SK-MEL-5 (cell line): ENCODE measurements at places on chromosomes 12 and 14.

- no peak for DNase-seq
Measured at GRCh38 chr12:82299319-82300025, 58.7 kb downstream of the CCDC59 start.

GRCh38 chr14:25049093-25049567 lies 817 bp downstream of the STXBP6 start:
- no peak for DNase-seq

- no peak for DNase-seq
Measured at GRCh38 chr12:17304503-17305347, 698.8 kb upstream of the LMO3 start.

DNA sequence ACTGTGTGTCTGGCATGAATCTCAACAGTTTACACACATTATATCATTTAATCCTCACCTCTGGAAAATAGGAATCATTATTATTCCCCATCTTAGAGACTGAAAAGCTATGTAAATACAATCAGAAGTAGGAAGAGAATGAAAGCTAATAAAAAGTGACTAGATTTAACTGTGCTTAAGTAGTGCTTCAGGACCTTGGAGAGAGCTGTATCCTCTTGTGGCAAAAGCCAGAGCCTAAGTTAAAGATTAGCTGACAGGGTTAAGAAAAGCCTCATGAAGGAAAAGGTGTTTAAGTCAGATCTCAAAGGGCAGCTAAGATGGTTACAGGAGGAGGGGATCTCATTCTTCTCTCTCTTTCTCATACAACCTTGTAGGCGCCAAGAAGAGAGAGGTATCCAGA lies 65.3 kb upstream of the TMEM233 start:
- no peak for DNase-seq

- peak; percentile 44 for DNase-seq
Measured at GRCh38 chr12:51593539-51593938, 2.5 kb downstream of the SCN8A start.

- no peak for DNase-seq
Measured at GRCh38 chr12:42582050-42582449, 7.5 kb downstream of the PRICKLE1 start.

DNA sequence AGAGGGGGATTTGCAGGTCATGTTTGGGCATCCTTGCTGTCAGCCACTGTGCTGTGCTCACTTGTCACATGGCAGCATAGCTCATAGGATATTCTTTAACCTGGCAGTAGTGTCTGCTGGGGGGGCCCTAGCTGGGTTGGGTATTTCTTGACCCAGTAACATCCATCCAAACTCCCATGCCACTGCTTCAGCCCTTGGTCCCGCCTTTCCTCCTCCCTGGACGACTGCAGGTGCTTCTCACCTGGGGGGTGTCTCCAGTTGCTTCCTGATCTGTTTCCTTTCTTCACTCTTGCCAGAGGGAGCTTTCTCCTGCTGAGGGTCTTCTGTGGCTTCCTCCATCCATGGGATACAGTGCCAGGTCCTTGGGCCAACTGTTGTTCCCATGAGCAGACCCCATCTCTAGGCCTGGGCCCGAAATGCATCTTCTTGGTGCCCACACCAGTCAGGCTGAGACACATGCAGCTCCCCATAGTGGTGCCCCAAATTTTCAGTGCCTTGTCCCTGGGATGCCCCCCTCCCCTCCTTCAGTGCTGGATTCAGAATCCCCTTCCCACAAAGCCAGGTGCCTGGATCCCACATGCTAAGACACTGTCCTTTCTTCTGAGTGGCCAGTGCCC lies 20.5 kb downstream of the C14orf132 start:
- DNase-seq: no peak

DNA sequence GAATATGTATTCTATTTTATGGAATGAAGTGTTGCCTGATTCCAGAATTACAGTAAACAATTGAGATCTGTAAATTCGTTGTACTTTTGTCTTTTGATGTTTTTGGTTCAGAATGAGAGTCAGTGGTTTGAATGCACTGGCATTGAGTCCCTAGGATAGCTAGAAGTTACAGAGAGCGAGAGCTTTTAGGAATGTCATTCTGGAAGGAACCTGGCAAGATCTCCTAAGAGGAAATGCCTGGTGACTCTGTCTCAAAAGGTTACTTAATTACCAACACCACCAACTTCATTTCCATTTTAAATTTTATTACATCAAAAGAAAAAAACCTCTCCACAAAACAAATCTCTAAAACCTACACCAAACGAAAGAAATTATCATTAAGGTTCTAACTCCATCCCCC lies 6.0 kb upstream of the CEBPE start:
- DNase-seq: no peak

DNA sequence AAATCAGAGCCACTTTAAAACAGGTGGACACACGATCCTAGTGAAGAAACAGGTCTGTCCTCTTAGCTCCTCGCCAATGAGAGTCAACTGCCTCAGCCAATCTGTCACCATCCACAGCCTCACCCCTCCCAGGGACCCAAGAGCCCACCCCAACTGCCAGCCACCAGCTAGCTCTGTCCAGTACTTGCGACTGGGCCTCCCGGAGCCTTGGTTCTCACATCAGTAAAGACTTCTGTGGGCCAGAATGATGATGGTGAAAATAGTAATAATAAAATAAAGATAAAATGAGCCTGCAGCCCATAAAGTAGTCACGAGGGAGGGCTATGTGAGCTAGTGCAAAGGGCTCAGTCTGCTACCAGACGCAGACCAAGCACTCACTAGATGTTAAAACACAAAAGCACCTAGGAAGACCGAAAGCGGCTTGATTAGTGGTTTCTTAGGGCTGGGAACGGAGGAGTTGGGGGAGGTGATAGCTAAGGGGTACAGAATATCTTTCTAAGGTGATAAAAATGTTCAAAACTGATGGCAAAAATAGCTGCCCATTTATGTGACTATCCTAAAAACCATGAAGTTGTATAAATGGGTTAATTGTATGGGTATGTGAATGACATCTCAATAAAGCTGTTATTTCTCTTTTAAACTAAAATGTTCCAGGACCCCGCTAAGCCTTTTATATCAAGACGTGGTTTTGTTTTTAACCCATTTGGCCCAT lies 39.8 kb downstream of the ACTN1 start:
- no peak for DNase-seq

GRCh38 chr12:45655186-45655585 lies 74.3 kb upstream of the ARID2 start:
- peak; percentile 34 for DNase-seq

GRCh38 chr14:76354310-76354709 lies 21.6 kb upstream of the ESRRB start:
- DNase-seq: no peak

DNA sequence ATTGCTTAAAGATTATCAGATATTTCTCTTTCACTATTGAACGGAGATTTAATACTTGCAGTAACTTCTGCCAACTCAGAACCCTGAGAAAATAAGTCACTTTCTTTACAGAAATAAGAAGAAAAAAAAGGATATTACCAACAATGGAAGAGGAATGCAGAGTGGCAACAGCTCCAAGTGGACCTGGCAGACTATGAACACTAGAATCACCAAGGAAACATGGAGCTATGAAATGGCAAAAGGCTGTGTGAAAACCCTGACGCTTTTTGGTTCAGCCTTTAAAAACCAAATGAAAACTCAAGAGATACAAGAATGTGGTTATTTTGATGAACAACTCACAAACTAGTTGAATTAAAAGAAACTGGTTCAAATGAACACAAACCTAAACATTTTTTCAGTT lies 17.7 kb downstream of the DTD2 start:
- DNase-seq: no peak

DNA sequence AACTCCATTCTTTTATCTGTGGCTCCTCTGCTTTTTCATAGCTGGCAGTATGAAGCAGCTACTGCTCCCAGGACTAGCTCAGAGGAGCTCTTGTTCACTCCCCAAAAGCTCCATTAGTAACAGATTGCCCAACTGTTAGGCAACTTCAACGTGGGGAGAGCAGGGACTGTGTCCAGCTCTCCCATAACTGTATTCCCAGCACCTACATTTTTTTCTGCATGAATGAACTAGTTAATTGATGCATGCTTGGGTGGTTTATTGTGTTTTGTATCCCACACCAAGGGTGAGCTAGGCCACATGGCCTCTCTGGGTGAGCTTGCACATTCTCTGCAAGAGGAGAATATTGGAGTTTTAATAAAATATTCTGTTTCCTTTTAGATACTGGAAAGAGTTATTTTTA lies 15.2 kb downstream of the STON2 start:
- peak; percentile 19 for DNase-seq

GRCh38 chr14:101739446-101740141 lies 21.9 kb upstream of the PPP2R5C start:
- no peak for DNase-seq

DNA sequence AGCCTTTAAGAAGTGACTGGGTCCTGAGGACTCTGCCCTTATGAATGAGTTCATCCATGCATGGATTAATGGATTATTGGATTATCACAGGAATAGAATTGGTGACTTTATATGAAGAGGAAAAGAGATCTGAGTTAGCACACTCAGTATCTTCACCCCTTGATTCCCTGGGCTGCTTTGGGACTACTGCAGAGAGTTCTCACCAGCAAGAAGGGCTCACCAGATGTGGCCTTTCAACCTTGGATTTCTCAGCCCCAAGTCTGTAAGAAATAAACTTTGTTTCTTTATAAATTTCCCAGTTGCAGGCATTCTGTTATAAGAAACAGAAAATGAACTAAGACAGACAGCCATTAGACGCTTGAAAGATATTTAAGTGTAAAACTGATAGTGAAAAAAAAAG lies 509.2 kb downstream of the FLRT2 start:
- DNase-seq: no peak

DNA sequence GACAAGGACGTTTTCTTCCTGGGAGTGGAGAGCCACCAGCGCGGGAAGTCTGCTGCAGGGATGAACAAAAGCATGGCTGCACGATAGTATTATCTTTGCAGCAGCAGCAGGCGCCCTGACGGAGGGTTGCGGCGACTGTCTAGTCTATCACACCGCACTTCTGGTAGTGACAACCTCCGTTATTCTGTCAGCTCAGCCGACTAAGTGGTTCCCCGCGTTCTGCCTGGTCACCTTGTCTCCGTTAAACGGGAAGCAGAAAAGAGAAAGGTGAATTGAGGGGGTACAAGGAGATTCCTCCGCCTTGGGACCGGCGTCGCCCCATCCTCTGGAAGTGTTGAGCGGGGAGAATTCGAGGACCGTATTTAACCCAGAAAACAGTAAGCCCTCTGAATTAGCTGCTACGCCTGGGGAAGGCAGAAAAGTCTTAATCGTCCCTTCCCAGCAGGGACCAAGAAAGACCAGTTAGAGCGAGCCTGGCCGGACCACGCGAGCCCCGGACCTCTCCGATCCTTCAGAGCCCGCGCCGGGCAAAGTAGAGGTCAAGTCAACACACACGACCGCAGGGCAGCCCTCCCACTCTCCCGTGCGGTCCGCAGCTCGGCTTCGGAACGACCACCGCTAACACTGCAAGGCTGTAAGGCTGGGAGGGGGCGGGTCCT lies 536 bp upstream of the DAAM1 start:
- DNase-seq: no peak

DNA sequence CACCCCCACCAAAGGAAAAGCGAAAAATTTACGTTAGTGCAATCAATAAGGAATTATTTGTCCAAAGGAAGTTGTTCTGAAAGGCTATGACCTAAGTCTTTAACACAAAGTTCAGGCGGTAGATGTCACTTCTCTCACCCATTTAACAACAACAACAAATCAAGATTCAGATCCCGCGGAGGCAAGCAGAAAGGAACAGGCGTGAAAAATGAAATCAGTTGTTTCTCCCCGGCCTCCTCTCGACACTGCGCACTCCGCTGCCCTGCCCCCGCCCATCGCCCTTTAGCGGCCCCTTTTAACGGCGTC lies 1.4 kb downstream of the DENND5B start:
- DNase-seq: no peak

DNA sequence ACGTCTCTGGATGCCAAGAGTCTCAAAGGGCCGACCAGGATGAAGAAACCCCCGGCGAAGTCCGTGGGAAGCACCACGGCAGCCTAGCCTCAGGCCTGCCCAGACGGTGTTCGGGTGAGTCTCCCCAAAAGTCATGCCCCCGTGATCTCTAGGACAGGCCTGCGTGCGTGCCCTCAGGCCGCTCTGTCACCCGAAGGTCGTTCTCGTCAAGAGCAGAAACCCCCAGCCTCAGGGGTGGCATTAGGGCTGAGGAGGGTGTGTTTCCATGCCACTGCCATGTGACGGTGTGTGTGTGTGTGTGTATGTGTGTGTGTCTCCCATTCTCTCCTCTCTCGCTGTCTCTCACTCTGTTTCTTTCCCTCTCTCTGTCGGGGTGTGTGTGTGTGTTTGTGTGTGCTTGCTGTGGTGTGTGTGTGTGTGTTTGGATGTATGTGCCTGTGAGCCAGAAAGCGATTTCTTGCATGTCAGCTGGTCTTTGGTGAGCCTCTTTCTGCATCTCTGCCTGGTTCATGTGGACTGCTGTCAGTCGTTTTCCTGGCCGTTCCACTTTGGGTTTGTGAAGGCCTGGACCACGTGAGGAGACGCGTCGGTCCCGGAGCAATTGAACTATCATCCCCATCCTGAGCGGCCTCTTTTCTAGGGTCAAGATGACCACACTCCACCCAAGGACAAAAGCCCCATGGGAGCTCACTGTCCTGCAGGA lies 772.5 kb upstream of the ALG10B start:
- no peak for DNase-seq

DNA sequence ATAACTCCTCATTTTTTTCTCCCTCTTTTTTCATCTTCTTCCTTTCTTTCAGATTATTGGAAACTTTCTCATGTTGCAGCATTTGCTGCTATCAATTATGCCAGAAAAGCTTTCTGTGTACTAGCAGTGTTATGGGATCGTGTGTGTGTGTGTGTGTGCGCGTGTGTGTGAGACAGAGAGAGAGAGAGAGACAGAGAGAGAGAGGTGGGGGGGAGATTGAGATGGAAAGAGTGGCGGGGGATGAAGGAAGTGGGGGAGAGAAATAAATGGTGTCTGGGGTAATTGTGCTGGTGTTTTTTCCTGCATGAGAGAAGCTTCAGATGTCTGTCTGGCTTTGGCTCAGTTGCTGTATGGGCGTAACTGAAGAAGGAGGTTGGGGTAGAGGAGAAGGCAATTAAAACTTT lies 268.9 kb downstream of the RAD51B start:
- peak; percentile 40 for DNase-seq

DNA sequence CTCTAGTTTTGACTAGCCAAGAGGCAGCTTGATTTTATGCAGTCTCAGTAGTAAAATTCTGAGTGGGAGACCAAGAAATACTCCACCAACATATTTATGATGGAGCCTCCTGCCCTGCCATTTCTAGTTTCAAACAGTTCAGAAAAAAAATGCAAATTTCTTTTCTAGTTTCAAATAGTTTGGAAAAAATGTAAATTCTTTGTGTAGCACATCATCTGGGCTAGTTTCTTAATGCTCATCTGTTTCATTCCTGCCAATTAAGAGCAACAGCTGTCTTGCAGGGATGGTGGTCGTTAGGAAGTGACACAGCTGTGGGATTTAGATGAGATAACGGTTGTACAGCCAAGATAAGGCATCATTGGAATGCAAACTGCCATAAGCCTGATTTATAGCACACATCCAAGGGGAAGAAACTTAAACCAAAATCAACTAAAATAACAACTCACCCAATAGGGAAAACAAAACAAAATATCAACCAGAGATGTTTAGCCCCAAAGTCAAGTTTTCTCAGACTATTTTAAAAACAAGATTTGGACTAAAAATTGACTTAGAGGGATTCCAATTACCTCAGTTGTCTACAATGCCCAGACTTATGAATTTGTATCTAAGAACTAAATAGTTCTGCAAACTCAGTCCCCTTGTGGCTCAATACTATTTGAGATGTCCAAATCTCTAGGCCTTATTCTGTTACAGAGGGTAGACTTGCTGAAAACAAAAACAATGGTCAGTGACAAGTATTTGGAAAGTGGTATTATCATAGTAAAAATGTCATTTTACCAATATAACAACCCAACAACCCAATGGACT lies 291.3 kb upstream of the ATP2B1 start:
- no peak for DNase-seq
